Fibroblast of the conjunctiva (primary cell): ENCODE measurements at places on chromosomes 3 and 15.
A peak's percentile ranks its signal among the peaks of the same experiment; 100 is the strongest.

- DNase-seq: no peak
Observed at GRCh38 chr15:56752986-56753385, 19.7 kb upstream of the ZNF280D start.

DNA sequence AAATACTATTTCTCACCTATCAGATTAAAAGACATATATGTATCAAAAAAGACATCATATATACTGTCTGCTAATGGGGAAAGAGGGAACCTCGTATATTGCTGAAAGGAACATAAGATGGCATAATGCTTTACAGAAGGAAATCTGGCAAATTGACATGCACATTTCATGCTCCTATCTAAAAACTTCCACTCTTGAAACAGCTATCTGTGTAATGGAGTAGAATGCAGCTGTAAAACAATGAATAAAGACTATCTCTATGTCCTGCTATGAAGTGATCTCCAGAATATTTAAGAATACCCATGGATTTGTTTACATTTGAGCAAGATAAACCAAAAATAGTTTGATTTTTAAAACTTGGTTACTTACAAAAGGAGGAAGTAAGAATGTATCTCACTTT lies 107.4 kb downstream of the TBL1XR1 start:
- no peak for DNase-seq

DNA sequence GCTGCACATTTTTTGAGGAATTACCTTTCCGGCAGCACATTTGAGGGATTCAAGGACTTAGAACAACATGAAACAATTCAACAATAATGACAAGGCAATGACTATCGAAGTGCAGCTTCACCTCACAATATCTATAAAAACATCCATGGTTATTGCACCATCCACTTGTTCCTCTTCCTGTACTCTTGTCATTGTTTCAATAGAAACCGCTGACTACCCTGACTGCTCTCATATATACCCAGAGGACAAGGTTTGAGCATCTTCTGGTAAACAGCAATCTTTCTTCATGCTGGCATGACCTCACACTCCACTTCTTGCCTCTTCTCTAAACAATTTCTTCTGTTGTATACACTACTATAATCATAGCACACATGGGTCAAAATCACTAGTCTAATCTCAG lies 864.9 kb downstream of the FHIT start:
- DNase-seq: no peak

DNA sequence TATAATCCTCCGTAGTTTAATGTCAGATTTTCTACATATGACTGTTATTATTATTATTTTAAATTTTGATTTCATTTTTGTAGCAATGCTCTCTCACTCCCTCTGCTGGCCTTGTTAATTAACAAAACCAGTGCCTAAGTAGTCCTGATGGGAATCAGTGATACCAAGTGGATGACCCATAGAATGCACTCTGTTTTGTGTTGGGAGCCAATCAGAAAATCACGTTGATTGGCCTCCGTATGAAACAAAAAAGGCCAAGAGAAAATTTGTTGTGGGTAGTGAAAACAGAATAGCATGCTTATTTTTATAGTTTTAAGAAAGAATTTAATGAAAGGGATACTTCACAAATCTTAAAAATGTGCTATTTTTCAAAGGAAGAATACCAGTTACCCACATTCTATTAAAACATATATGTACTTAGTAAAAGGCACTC lies 34.4 kb upstream of the MEIS2 start:
- peak; percentile 16 for DNase-seq

DNA sequence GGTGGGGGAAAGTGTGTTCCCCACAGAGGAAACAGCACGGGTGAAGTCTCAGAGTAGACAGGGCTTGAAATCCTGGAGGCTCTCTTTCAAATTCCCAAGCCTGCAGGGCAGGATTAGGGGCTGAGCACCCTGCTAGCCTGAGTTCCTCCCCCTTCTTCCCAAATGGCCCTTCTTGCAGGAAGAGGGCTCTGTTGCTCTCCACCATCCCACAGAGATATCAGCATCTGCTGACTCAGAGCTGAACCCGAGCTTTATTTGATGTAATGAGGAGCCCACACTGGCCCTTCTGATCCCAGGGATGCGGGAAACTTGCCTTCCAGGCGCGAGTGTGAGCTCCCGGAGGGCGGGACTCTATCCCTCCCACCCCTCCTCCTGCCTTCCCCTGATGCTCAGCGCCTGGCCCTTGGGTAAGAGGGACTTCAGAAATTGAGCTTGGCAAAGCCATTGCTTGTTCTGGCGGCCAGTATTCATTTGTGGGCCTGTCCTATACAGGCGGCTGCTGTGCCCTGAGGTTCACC lies 1.4 kb upstream of the STRA6 start:
- DNase-seq: no peak

DNA sequence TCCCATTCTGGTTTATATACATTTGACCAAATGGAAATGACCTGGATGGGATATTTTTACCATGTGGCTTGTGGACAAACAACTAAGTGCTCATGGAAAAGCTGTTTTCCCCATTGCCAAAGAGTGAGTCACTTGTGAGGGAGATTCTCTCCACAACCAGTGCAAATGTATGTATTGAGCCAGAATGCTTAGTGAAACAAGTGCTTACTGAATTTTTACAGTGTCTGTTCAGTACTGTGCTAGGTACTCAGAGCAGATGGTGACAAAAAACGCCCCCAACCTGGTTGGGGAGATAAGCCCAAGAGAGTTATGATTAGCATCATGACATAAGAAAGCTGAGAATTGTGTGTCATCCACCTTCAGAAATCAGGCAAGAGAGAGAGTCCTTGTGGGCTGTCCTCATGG lies 2.3 kb downstream of the CHP1 start:
- DNase-seq: peak; percentile 43

DNA sequence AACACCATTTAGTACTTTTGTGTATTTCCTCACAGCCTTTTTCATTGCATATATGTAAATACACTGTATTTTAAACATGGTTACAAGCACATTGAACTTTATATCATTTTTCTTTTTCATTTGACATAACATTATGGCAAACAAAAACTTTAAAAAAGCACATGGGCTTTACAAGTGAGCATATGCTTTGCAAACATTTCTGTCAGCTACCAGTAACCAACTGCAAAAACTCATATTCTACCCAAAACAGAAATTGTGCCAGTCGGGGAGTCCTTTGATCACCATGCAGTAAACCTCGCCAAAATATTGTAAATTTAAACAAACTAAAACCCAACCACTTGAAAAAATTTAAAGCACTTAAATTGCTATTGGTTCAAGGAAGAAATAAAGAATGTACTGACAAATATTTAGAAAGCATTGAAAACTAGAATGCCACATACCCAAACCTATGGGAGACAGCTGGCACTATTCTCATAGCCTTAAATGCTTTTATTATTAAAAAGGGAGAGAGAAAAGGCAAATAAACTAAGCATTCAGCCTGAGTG lies 24.4 kb downstream of the ZNF710 start:
- no peak for DNase-seq

- DNase-seq: no peak
Observed at GRCh38 chr3:144810160-144810559, 838.5 kb downstream of the DIPK2A start.

DNA sequence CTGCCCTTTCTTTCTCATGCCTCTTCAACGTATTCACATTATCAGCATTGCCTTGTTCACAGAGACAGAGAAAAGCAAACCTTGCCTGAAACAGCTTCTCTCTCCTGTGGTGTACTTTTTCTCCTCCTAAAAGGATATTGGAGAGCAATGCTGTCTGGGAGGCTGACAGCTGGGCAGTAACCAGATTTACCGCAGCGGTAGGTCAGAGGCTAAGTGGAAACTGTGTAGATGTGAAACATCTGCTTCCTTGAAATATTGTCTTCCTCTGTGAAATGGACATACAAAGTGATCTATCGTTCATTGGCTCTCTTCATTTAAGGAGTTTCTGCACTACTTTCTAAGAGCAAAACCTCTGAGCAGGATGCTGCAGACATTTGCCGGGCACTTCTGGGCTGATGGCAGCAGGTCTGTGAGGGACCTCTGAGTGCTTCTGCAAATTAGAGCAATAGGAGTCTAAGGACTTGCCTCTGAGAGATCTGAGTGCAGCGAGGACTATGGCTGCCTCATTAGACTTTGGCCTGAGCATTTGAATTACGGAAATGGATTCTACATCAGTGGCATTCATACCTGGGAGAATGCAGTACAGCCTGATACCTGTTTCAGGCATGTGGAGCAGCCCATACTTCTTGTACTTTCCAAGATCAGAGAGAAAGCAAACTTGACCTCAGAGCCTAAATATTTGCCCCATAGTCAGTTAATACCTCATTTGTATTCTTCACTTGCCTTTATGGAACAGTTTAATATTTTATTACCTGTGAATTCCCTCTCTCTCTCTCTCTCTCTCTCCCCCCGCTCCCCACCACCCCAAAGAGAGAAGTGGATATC lies 260.5 kb upstream of the TPRG1 start:
- no peak for DNase-seq

DNA sequence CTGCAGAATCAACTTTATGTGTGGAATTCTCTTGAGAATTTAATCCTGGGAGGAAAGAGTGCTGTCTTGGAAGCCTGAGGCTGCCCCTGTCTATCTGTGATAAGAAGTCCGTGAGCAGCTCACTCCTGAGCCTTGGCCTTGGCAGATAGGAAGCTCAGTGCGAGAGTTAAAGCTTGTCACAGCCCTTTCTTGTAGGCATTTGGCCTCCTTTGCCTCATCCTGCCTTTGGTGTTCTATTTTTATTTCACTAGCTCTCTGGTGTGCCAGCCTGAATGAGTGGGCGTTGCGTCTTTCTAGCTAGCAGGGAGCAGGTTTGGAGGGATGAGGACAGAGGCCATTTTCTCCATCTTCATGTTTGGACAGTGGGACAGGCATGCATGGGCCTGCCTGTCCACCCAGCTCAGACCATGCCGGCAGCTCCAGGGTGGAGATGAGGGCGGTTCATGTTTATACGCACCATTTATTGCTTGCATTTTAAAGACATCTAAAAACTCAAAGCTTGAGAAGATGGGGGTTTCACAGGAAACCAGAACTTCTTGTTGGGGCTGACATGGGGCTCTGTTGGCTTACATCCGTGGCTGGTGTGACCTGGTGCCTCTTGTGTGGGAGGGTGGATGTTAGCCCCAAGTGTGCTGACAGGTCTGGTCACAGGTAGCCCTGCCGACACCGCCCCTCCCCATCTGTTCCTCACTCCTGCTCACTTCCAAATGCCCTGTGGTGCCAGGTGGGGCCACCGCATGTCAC lies 29.8 kb downstream of the IRAK2 start:
- no peak for DNase-seq

GRCh38 chr3:51706788-51707731 lies at the start of gene GRM2:
GRM2 (plus strand) TSS chr3:51707068; CDS start chr3:51708984, 1,916 bp downstream.
- peak; percentile 61 for DNase-seq

- no peak for DNase-seq
Observed at GRCh38 chr3:131075632-131076328, 49.1 kb downstream of the NEK11 start.

- no peak for DNase-seq
Observed at GRCh38 chr3:124115956-124116355, 124.0 kb upstream of the ROPN1 start.

GRCh38 chr3:14318646-14319045 lies 83.8 kb upstream of the SLC6A6 start:
- DNase-seq: no peak

DNA sequence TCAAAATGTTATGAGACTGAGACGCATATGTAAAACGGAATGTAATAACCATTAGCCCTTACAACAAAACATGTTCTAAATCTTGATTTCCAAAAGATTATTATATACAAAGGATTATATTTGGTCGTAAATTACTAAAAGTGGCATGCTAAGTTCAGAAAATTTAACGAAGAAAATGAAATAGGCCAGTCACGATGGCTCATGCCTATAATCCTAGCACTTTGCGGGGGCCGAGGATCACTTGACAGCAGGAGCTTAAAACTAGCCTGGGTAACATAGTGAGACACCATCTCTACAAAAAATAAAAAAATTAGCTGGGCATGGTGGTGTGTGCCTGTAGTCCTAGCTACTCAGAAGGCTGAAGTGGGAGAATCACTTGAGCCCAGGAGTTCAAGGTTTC lies 29.0 kb downstream of the ACAD11 start:
- no peak for DNase-seq

- no peak for DNase-seq
Observed at GRCh38 chr15:78365917-78366316, 25.8 kb downstream of the CRABP1 start.

- no peak for DNase-seq
Observed at GRCh38 chr15:80564056-80564455, 131.1 kb upstream of the ABHD17C start.

DNA sequence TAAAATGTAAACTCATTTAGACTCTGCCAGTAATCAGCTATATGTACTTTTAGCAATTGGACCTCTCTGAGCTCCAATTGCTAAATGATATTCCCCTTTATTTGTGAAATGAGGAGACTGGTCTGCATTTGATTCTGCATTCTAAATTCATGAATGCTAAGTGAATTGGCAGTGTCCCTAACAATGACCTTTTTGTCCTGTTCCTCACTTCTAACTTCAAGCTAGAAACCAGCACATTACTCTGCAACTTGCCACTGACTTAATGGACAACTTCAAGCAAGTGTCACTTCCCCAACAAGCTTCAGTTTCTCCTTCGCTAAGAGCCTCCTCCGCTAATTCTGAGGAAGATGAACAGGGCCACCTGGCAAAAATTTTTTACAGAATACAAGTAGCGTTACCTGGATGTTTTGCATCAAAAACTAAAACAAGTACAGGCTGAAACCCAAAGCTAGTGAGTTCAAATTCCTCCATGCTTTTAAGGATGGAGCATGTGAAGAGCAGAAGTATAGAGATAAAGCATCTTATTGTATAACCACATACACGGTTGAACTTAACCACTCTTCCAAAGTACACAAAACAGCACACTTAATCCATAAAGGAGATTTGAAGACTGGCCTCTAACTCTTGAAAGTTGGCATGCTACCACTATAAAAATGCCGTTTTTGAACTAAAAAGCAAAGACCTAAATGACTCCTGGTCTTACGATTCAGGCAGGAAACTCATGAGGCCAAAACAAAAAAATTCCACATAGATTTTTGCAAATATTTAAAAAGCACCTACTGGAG lies 207.6 kb downstream of the MAGI1 start:
- no peak for DNase-seq

DNA sequence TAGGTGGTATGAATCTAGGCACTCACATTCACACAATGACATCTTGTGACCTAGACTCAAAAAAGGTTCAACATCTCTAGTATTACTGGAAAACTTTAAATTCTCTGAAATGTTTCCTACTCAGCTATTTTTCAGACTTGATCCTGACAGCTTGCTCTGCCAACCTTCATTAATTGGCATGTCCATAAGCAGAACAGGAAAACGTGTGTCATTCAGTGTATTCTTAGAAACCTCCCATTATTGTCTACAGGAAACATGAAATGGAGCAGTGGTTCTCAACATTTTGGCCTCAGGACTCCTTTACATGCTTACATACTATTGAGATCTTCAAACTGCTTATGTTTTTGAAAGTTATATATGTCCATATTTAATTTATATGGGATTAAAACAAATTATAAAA lies 363.2 kb downstream of the NAALADL2 start:
- DNase-seq: no peak
